ENCODE measurements at places on chromosomes 3 and 15.

DNA sequence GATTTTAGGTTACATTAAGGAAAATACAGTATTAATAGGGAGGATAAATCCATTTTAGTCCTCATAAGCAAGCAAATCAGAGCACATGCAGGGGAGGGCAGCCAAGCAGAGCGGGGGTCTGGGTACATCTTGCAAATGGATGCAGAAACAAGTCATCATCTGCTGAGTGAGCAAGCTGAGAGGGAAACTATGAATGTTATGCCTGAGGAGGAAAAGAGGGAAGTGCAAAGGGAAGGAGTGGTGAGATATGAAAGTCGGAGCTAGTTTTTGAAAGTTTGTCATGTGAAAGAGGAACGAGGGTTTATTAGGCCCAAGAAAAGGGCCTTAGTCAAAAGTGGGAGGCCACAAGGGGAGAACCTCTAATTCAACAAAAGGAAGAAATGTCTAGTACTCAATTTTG is 15.4 kb downstream of the PTX3 start:
- no peak for DNase-seq

- no peak for DNase-seq
Observed at GRCh38 chr3:10162185-10162584, 2.5 kb upstream of the IRAK2 start.

DNA sequence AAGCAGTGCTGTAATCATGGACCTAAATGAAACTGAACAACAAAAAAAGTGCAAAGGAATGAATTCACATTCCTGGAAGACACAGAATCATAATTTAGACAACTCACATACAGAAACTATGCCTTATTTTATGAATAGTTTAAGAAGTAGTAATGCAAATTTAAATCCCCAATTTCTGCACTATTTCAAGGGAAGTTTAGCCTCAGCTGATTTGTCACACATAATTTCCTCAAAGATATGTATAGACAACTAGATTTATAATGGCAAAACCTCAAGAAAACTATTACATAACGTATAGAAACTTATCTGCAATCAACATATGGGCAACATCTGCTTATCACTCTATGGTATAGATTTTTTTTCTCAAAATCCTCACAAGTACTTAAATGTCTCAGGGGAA is 7.8 kb upstream of the PTX3 start:
- DNase-seq, result no peak

DNA sequence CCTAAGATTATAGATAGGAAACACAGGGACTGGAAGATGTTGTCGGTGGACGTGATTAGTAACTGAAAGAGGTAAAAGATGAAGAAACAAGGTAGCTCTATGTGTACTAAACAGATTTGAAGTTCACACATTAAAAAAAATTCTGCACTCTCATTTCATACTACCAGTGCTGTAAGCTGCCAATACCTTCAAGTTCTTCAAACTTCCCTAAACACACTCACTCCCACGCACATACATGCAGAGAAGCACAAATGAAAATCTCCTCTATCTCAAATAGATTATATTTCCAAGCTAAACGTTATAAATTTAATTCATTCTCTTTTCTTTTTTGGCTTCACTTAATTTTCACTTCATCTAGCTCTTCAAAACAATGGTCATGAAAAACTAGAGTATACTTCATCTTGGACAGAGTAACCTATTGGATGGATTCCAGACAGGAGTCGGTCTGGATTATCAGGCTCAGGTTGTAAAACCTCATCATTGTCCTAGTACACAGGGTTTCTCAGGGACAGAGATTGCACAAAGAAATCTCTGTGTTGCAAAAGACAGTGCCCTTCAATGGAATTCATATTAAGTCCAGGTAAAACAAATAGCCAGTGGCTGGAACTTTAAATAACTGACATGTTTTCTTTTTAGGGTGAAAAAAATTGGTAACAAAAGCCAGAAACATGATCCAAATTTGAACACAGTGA is 408.1 kb upstream of the ZNF385D start:
- DNase-seq, result no peak

DNA sequence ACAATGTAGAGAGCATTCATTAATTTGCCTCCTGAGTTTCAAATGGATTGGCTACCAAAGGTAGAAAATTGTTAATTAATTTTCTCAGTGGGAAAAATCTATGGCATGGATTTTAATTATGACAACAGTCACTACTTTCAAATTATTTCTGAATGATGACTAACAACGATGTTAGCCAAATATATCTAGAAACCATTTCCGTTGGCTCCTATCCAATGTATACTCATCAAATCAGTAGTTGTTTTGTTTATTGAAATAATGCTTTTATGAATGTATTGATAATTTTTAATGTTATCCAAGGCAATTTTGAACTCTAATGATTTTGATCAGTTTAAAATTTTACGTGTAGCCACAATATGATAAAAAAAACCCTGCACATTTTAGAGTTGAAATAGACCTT is 333.4 kb downstream of the NAALADL2 start:
- no peak for DNase-seq

- DNase-seq, result no peak
Observed at GRCh38 chr3:133135306-133135705, 97.1 kb downstream of the TMEM108 start.
